ENCODE measurements at places on chromosomes 12 and 14.
A peak's percentile ranks its signal among the peaks of the same experiment; 100 is the strongest.

DNA sequence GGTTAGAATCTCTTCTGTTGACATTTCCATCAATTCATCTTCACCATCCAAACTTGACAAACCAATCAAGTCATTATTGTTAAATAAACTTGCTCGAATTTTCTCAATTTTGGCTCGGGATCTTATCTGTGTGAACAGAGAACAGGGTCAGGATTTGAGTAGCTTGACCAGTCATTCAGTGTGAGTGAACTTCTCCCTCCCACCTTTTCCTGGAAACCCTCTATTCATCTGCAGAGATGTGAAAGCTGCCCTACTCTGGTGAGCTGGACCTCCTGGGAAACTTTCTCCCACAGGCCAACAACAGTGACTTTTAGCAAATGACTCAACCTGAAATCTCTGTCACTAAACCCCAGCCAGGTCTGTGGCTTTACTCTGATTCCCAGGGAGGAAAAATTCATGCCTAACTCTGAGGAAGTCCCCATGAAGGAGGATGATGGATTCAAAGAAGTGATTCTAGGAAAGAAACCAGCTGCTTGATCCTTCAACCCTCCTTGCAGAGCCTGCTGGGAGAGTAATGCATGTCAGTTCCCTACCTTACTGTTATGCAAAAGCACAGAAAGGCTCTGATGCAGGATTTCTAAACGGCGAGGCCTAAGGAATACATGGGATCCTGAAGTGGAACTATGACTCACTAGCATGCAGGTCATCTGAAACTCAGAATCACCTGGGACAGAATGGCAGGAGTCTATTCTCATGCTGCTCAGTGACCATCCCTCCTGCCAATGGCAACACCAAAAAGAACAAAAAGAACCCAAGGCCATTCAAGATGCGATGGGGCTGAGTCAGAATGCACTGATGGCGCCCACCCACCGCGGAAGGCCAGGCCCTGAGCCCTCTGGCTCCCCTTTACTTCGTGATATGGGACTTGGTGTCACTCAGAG lies 58.0 kb downstream of the TRAFD1 start:
- DNase-seq: no peak

GRCh38 chr14:77145975-77146740 lies 4.6 kb upstream of the ZDHHC22 start:
- no peak for DNase-seq

DNA sequence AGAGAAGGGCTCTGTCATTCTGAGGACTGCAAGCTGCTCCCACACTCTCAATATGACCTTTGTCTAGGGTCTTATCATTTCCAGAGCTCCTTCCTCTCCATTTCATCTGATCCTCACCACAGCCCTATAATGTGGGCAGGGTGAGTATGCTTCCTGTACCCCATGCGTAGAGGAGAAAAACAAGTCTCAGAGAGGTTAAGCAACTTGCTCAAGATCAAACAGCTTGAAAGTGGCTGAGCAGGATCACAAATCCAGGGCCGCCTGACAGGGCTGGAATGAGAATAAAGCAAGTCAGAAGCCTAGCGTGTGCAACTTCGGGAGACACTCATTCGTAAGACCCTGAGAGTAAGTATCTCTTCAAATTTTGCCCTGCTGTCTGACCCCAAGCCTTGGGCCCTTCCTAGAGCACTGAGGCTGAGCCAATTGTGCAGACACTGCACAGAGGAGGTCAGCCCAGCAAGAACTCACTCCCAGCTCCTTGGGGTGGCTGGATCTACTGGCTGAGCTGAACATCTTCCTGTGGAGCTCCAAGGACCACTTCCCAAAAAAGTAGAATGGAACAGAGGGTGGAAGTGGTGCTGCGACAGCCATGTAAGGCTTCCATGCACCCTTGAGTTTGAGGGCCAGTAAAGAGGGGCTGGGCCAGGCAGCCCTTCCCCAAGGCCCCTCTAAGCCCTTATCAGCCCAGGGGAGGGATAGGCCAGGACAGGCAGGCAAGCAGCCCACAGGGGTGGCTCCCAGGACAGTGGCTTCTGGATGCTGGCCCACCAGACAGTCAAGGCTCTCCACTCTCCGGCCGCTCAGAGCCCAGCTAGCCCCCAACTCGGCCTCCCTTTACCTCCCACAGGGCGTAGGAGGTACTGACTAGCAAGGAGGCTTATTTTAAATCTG lies 10.5 kb downstream of the ZFP36L1 start:
- no peak for DNase-seq

DNA sequence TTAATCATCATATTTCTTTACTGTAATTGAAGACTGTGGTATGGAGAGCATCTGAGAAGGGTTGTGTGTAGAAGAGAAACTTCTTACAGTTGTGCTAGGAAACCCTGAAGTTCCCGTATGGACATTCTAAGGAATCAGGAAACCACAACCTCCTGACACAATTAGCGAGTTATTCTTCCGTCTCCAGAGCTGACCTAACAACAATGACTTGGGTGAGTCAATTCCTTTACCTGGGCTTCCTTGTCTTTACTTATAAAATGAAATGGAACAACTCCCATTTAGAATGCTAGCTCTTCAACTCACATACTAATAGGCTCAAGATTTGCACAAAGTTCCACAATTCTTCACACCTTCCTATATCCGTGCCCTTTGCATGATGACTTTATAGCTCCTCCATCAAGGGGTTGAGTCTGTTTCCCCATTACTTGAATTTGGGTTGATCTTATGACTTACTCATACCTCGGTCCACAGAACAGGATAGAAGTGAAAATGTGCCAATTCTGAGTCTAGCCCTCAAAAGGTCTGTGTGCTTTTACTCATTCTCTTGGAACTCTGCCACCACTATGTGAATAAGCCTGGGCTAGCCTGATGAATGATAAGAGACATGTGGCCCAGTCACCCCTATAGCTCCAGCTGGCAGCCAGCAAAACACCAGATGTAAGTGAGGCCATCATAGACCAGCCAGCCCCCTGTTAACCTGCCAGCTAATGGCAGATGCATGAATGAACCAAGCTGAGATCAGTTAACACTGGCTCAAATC lies 459.4 kb downstream of the ETNK1 start:
- peak; percentile 18 for DNase-seq

GRCh38 chr12:74602881-74603672 lies 65.4 kb downstream of the ATXN7L3B start:
- no peak for DNase-seq

DNA sequence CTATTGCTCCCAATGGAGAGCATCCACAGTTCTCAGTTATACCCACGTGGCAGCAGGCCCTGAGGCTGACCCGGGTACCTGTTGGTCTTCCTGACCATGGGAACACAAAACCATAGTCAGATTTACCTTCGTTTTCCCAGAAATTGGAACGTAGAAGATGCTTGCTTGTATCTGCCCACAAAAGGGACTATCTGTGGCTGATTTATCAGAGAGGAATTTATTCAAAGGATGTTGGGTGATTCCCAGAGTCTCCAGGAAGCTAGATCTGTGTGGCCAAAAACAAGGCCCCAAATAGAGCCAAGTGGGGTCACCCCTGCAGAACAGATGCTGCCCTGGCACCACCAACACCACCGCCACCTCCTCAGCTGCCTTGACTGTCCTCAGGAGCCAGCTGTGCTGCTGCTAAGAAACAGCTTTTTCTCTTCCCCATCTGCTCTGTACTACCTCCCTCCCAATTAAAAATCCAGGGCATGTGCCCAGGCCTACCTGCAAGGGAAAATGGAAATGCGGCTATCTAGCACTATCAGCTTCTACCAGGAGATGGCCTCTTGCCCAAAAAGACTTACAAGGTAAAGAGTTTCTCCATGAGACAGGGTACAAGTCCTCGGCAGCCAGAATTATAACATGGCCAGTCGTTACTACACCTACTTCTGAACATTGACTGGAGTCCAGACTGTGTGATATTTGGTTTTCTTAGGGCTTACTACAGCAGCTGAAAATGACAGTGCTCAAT lies 128.6 kb upstream of the PLEKHG7 start:
- DNase-seq: no peak

- no peak for DNase-seq
Observed at GRCh38 chr12:121637231-121637914, 11.0 kb downstream of the ORAI1 start.
